Thymus (tissue), 14 donors: ENCODE measurements at places on chromosomes 6 and 20. TPM values are rescaled to one million over a fixed set of nuclear protein-coding genes. Genes with fewer than 3 reads are reported as not detected.

PAX1 gene
- total RNA-seq = 12.3 TPM

AKAP12 gene
- 14.4 TPM for total RNA-seq

SOX18 gene
- total RNA-seq = 0.66 TPM

DYNLT2 gene
- 6.6 TPM for total RNA-seq

GPLD1 gene
- 7.7 TPM for total RNA-seq

SCGN gene
- 0.90 TPM for total RNA-seq

MAP7 gene
- 2.5 TPM for total RNA-seq

PLN gene
- 1.3 TPM for total RNA-seq

PSMB1 gene
- total RNA-seq = 232 TPM

C6orf15 gene
- total RNA-seq = 0.38 TPM

FANCE gene
- total RNA-seq = 3.6 TPM

PGK2 gene
- total RNA-seq = not detected

GTF2H4 gene
- 12.9 TPM for total RNA-seq

LY6G6F gene
- 0.05 TPM for total RNA-seq

- no peak for DNase-seq
Measured at GRCh38 chr6:36149476-36149875, 19.2 kb downstream of the MAPK13 start.

- no peak for DNase-seq
Measured at GRCh38 chr6:6649824-6650349, 61.4 kb downstream of the LY86 start.

DNA sequence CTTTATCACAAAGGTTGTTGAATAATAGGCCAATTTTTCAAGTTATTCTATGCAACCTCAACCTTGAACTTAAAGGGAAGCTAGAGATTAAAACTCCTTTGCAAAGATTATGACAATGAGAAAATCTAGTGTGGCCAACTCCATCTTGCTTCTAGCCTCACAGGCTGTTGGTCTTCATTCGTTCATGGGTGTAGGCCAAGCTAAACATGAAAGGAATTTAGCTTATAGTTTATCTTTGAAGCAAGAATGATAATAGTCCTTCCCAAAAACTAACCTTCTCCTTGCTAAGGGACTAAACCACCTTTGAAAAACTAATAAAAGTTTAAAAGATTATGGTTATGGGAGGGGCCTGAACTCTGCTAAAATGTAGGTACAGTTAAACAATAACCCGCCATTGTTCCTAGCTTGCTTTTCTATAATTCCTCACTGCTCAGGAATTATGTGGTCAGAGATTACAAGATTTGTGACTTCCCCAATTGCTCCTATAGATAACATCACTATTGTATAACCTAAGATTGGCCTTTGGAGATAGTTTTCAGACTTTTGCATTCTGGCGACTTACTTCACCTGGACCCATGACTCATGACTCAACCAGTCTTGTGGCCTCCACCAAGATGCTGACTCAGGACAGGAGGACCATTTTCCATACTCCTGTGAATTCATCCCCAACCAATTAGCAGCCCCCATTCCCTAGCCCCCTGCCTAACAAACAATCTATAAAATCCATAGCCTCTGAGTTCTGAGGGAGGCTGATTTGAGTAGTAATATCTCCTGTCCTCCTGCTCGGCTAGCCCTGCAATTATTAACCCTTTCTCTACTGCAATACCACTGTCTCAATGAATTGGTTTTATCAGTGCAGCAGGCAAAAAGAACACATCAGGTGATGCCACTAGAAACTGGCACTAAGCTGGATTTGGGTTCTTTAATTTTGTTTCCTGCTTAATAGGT, 154.5 kb downstream of the CD83 start:
- DNase-seq = no peak

GRCh38 chr6:71393981-71394432, 105.4 kb downstream of the OGFRL1 start:
- DNase-seq = no peak

DNA sequence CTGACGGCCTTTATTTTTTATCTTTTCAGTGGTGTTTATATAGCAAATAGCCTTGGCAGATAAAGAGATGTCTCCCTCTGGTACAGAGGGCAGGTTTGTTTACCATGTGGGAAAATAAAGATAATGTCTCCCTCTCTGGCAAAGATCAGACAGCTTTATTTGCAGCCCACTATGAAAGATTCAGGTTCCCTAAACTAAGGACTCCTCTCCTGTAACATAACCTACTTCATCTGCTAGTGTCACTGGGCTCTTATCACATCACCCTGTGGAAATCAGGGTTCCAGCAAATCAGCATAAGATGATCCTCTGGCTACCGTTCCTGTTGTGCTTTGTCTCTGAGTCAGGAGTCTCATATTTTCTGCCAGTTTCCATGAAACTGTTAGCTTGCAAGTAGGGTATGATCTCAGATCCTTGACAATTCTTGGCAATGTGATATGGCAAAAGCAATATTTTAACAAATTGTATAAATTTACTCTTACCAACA, 3.1 kb downstream of the FBXL4 start:
- no peak for DNase-seq

- DNase-seq = no peak
Measured at GRCh38 chr20:50848846-50849673, 54.2 kb downstream of the BCAS4 start.

- no peak for DNase-seq
Measured at GRCh38 chr6:69693762-69694161, 103.0 kb downstream of the LMBRD1 start.

DNA sequence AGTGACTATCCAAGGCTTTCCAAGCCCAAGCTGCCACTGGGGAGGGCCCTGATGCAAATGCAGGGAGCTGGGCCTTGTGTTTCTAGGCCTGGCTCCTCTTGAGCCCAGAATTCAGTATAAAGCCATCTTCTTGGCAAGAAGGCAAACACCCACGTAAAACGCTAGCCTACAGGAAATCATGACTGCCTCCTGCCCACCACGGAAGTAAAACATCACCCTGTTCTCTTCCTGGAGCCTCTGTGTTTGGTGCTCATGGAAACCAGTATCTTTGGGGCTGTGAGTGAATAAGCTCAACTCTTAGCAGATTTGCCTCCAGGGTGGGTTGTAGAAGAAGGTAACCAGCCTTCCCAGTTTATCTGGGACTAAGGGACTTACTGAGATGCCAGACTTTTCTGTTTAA, 271.0 kb downstream of the ZNF217 start:
- DNase-seq = no peak

- no peak for DNase-seq
Measured at GRCh38 chr6:143564484-143565017, 53.0 kb upstream of the FUCA2 start.

GRCh38 chr6:13474360-13474759, 13.0 kb downstream of the GFOD1 start:
- DNase-seq = no peak

- DNase-seq = no peak
Measured at GRCh38 chr20:47365023-47365764, 8.7 kb upstream of the ZMYND8 start.

- DNase-seq = no peak
Measured at GRCh38 chr6:155142168-155143028, 121.4 kb upstream of the CLDN20 start.

DNA sequence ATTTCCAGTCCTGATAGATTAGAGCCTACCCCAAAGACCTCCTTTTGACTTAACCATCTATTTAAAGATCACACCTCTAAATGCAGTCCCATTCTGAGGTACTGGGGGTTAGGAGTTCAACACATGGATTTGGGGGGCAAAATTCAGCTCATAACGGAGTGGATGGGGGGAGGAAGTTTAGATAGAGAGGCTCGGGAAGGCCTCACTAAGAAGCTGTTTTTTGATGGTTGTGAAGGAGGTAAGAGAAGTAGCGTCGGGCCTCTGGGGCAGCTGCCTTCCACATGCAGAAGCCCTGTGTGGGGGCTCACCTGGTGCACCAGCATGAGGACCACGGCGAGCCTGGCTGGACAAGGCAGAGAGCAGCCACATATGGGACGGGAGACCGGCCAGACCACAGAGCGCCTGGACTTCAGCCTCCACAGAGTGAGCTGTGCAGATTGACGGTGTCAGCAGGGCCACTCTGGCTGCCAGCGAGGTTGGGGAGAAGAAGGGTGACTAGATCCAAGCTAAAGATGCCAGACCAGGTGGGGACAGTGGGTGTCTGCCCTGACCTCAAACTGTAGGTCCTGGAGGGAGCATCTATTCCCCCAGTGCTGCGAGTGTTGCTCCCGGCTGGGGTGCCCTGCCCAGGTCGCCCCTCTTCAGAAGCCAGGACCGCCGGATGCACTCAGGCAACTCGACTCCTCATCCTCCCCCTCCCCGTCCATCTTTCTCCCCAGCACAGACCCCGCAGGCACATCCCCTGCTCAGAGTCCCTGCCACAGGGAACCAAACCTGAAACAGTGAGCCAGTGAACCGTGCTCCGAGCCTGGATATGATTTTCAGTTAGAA, 5.1 kb upstream of the SYNJ2 start:
- DNase-seq = no peak

DNA sequence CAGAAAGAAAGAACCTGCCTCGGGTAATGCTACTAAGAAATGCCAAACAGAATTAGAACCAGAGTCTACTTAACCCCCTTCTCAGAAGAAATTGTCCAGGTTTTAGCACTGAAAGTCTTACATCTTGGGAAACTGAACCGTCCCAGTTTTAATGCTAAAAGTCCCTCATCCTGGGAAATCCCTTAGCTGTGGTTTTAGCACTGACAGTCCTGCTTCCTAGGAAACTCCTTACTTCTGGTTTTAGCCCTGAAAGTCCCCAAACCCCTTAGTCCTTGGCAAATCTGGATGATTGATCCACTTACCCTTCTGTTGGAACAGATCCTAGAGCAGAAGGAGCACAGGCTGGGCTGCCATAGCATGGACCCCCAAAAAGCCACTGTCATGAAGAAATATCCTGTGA, 4.8 kb upstream of the TMEM14A start:
- DNase-seq = no peak

DNA sequence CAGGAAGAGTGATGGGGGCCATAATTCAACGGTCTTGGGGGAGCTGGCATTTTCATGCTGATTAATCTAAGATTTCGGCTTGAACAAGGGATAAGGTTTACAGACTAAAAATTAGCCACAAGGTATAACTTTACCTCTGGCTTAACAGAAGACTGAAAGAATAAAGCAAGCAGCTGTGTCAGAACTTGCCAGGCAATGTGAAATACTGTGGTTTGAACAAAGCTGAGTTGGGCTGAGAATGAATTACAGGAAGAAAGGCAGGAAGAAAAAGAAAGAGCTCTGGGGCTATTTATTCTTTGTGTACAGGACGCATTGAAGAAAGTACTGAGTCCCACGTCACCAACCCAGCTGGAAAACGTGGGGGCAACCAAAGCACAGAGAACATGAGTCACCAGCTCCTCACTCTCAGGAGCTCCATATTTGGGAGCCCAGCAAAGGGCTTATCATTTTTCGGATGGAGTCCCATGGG, 121.5 kb upstream of the NEDD9 start:
- DNase-seq = peak; percentile 62

GRCh38 chr20:10731190-10731965, 57.6 kb upstream of the JAG1 start:
- no peak for DNase-seq

DNA sequence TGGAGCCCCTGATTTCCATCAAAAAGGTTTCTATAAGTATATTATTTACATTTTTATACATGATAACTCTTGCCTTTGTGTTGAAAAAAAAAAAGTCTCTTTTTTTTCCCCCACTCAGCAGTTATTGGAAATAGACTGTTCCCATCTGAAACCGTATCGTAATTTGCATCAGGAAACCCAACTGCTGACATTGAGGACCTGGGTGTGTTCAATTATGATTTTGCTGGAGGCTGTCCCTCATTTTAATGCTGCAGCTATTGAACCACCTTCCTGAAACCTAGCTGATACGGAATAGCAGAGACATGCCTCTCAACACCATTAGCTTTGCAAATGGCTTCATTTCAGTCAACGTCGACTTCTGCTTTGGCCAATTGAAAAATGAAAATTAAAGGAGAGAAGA, 98.9 kb downstream of the ZNF217 start:
- no peak for DNase-seq

DNA sequence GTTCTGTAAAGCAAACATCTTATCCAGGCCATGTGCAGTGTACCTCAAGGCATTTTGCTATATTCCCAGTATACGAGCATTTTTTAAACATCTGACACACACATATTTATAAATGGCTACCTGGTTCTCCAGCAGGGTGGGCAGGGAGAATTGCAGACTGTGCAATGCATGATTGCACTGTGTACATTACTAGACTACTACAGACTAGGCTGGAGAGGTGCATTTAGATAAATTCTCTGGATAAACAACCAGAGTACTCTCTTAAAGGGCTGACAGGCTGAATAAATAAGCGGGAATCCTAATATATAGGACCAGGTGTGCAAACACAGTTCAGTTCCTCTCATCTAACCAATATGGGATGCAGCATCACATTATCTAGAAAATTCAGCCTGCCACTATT, 428.3 kb upstream of the ARID1B start:
- DNase-seq = no peak

GRCh38 chr6:168264593-168265335, 54.8 kb downstream of the DACT2 start:
- DNase-seq = no peak
